Eye (tissue), 1 donor: ENCODE measurements at places on chromosomes 2 and 18.

DNA sequence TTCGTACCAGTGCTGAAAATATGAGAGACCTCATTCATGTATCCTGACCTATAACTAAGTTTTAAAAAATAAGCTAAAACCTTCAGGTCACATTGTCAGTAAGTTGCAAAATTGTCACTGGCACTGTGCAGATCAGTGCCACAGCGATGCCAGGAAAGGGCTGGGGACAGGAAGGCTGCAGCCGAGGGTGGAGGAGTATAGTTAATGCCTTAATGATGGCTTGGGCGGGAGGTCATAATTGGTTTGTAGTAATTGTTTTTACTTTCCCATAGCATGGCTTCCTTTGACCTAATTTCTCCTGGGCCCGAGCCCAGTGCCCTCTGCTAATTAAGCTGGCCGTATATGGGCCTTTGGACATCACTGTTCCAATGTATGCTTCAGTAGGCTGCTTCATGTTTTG is 47.2 kb upstream of the RAB12 start:
- peak; percentile 62 for DNase-seq

- DNase-seq: no peak
Measured at GRCh38 chr18:5625076-5625475, 81.3 kb upstream of the EPB41L3 start.

GRCh38 chr2:12071318-12071717 is 324.9 kb downstream of the LPIN1 start:
- no peak for DNase-seq

GRCh38 chr18:77207540-77207939 is 42.1 kb upstream of the GALR1 start:
- DNase-seq: peak; percentile 78

DNA sequence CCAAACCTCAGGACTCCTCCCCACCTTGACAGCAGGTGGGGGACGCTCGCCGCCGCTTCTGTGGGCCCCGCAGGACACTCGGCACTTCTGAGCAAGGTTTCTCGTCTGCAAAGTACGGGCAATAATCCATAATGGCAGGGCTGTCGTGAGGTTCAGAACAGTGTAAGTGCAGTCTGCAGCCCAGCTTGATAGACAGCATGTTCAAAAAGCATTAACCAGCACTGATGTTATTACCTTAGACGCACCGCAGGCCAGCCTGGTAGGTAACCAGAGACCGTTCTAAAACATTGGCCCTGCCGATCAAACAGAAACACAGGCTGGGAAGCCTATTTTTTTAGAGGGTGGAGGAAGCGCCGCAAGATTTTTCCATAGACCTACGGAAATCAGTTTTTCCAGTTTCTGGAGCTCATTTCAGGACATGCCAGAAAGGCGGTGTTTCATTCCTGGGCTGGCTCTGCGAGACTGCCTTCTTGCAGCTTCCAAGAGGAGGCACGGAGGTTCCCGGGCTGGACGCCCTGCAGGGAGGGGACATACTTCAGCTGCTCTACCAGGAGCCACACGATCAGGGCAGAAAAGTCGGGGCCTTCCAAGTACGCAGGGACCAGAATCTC is 148.7 kb downstream of the TPO start:
- DNase-seq: peak; percentile 52

DNA sequence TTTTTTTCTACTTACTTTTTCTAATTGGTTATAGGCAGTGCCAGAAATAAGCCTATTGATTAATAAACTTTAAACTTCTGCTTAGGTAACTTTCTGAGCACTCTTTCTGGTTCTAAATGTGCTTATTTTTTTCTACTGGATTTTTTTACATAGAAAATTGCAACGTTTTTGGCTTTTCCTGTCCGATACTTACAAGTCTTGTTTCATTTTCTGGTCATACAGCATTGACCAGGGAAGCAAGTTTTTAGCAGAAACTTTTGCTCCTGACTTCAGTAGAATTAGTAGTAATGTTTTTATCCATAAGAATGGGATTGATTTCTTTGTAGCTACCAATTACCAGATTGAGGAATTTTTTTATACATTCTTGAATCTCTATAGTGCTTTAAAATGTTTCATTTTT is 36.9 kb downstream of the NCKAP5 start:
- DNase-seq: no peak

GRCh38 chr2:186595219-186595618 is 5.4 kb downstream of the ITGAV start:
- peak; percentile 18 for DNase-seq

DNA sequence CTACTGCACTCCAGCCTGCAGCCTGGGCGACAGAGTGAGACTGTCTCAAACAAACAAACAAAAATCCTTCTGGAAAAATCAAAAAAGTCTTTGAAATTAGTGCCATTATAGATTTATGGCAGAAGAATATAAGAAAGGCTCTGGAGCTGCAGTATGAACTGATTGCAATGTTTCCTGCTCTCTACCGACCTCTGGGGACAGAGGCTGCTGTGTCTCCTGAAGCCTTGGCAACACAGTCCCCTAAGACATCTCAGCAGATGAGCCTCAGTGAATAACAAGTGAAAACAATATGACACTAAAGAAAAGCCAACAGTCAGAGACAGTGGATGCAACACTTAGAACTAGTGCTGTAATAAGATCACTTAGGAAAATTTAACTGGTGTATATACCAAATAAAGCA is 494.9 kb upstream of the LRATD1 start:
- no peak for DNase-seq

DNA sequence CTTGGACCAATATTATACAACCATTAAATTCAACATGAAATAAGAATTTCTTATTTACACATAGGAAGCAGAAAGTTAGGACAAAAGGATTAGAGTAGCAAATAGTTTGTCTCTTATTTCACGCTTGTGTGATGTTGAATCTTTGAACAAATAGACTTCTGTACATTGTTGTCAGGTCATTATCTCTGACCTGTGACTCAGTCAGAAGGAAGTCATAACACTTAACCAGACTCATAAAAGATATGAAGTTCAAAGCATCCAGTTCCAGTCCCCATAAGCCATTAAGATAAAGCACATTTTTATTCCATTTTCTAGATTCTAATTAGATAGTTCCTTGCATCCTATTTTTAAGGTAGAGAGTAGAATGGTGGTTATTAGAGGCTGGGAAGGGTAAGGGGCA is 130.8 kb downstream of the UPP2 start:
- no peak for DNase-seq

GRCh38 chr2:70995426-70995729 is 705 bp upstream of the TEX261 start:
- DNase-seq: peak; percentile 77

DNA sequence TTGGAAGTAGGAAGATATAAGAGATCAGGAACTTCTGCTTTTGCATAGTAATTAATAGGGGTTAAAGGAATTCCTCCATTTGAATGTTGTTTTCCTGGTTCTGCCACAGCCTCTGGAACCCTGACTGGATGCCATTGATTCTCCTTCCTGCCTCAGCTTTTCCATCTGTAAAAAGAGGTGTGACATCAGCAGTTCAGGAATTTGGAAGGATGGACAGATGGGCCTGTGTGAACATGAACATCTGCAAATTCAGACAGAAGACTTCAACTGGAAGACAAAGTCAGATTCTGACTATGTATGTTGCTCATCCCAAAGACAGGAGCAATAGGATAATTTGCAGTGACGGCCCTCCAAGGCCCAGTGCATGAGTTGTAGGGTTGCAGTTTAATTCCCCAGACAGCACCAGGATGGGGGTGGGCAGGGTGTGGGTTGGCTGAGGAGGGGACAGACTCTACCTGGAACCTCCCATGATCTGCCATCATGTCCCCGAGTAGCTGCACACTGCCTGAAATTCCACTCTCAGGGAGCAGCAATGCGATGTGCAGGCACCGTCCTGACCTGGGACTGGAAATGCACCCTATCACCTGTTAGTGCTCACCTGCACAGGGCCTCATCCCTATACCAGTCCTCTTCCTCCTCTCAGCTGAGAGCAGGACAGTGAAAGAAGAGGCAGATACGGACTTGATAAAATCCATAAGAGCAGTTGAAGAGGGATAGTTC is 98.9 kb upstream of the EPAS1 start:
- DNase-seq: no peak

DNA sequence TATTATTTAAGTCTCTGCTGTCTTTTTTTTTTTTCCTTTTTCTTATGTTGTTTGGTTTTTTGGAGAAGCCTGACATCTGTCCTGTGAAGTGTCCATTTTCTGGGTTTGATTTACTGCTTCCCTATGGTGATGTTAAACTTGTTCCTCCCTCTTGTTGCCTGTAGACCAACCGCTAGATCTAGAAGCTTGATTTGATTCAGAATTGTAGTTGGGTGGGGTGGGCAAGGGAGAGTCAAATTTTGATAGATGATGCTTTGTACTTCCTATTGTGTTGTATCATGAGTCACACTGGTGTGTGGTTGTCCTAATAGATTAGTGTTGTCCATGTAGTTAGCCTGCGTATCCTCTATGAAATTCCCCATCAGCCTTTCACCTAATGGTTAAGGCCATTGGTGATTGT is 35.4 kb downstream of the CAB39 start:
- DNase-seq: no peak

- DNase-seq: no peak
Measured at GRCh38 chr18:76460482-76460881, 34.6 kb downstream of the ZNF516 start.

DNA sequence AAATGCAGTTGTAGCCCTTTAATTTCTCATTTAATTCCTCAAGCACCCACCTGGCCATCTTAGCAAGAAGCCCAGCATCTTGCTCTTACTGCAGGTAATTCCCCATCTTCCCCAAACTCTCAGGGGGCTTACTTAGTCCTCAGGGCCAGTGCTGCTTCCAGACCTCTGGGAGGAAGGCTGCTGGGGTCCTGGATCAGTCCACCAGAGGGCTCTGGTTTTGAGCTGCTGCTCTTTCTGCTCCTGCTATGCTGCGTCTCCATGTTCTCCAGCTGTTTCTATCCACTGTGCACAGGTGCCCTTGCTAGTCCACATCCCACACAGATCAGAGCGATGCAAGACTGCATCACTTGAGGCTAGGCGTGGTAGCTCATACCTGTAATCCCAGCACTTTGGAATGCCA is 34.5 kb upstream of the TMEM87B start:
- DNase-seq: no peak

- DNase-seq: peak; percentile 85
Measured at GRCh38 chr18:58045242-58046092, 1.4 kb downstream of the NEDD4L start.

DNA sequence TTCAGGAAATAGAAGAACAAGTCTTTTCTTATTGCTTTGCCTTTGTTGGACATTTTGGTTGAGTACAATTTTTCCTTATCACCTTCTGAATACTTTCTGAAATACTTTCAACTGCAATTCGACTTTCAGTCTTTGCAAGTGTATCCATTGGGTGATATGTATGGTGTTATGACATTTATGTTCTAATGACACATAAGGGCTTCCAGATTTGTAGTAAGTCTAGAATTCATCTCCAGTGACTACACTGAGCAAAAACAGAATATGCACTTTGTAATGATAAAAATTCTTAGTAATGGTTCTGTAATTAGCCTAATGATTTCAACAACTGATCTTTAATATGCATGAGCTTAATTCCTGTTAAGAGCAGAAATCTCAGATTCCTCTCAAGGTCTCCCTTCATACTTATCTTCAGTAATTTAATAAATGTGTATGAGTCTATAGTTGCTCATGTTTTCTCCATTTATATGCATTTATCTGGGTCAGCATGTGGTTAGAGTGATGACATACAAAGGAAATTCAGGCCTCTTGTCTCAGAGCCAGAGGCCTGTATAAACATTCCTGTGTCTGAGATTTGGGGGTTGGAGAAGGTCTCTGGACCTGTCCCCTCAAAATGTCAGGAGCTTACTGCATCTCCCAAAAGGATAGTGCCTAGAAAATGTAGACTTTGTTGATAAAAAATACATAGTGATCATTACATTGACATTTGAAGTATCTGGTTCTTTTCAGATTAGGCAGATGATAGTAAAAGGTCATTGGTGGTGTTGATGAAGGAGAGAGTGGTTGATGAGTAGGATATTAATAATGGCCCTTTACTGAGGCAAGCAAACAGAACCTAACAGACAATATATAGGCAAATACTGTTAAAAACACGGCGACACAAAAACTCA is 114.9 kb downstream of the QPCT start:
- DNase-seq: peak; percentile 14

DNA sequence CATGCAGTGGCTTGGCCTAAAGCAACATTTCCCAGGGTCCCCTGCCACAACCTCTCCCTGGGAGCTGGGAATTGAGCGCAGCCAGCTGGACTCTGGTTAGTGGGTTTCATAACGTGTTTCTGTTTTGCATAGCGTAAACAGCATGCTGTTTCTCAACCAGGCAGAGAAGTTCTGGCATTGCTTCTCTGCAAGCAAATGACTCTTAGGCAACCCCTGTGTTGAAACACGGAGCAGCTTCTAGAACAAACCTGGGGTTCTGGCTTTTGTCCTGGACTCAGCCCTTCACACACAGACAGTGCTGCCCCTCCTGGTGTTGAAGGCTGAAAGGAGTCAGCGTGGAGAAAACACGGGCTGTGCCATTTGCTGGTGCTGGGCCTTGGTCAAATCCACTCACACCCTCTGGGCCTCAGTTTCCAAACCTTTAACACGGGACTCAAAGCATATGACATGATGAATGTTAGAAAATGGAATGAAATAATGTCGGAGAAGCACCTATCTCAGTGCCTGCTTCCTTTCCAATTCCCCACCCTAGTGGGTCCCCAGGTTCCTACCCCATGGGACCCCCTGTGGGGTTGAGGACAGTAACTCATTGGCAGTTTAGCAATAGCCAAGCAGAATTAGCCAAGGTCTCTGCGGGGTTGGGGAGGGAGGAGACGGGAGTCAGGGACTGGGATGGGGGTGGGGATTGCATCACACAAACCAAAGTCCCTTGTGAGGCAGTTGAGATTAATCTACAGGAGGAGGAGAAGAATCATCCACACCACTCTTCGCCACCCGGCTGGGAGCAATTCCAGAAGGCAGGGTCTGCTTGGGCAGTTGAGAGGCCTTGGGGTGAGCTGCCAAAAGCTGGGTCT is 30.2 kb upstream of the IL1R2 start:
- no peak for DNase-seq

DNA sequence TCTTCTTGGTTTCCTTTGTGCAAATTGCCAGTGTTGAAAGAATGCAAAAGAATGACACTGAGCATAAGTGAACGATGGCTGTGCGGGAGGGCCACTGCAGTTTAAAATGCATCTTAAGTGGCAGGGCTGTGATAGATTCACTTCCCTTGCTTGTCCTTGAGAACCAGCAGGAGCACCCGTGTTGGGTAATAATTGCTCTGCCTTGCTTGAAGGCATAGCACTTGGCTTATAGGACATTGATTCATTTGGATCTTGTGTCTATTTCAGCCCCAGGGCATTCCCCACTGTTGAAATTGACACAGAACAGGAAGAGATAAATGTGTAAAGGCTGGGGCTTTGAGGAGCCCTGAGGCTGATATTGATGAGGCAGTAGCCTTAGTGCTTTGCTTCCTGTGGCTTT is 1003.7 kb upstream of the GYPC start:
- peak; percentile 76 for DNase-seq

- no peak for DNase-seq
Measured at GRCh38 chr2:140734992-140735391, 1395.8 kb downstream of the LRP1B start.

DNA sequence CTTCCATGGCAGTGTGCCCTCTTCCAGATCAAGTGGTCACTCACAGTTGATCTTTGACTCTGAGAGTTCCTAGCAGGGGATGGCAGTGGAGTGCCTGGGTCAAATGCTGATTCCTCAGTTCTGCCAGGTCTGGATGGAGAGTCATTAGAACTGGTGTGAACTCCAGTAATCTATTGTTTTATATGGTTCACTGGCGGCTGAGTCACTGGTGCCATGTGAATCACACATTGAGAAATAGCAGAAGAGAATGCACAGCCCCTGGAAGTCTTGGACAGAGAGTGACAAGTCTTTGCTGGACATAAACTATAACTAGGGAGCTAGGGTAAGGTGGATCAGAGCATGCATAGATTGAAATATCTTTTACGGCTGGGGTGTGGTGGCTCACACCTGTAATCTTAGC is 86.9 kb downstream of the EIF2AK3 start:
- DNase-seq: no peak

- no peak for DNase-seq
Measured at GRCh38 chr2:40173276-40173675, 278.6 kb downstream of the SLC8A1 start.
